ENCODE measurements at places on chromosomes 16 and 17. TPM values are rescaled to one million over a fixed set of nuclear protein-coding genes. Genes with fewer than 3 reads are reported as not detected.

- DNase-seq, result no peak
Observed at GRCh38 chr17:10894220-10894619, 56.3 kb upstream of the PIRT start.

Gene KRTAP4-2
- total RNA-seq, result not detected

GRCh38 chr16:89495121-89495520 is 4.8 kb upstream of the ANKRD11 start:
- DNase-seq, result no peak

GRCh38 chr16:88710556-88710955 is 4.3 kb downstream of the CTU2 start:
- no peak for DNase-seq

DNA sequence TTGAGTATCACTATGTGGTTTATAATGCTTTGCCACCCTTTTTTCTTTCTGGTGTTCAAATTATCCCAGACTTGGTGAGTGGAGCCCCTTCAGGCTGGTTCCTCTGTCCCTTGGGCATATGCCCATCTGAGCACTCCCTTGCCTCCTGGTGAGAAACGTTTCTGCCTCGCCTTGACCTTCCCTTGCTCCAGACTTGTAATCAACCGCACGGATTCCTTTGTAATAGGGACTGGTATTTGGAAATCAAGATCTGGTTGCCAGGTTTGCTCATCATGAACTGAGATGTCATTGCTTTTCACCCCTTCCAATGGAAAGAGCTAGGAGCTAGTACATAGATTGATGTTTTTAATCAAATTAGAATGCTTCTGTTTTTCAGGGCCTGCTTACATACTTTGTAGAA is 43.7 kb downstream of the SEC14L1 start:
- no peak for DNase-seq

- no peak for DNase-seq
Observed at GRCh38 chr17:58694826-58695225, 2.4 kb downstream of the RAD51C start.

Gene TMC6
- 64.8 TPM for total RNA-seq

- no peak for DNase-seq
Observed at GRCh38 chr17:71200597-71200996, 920.2 kb upstream of the SOX9 start.

DNA sequence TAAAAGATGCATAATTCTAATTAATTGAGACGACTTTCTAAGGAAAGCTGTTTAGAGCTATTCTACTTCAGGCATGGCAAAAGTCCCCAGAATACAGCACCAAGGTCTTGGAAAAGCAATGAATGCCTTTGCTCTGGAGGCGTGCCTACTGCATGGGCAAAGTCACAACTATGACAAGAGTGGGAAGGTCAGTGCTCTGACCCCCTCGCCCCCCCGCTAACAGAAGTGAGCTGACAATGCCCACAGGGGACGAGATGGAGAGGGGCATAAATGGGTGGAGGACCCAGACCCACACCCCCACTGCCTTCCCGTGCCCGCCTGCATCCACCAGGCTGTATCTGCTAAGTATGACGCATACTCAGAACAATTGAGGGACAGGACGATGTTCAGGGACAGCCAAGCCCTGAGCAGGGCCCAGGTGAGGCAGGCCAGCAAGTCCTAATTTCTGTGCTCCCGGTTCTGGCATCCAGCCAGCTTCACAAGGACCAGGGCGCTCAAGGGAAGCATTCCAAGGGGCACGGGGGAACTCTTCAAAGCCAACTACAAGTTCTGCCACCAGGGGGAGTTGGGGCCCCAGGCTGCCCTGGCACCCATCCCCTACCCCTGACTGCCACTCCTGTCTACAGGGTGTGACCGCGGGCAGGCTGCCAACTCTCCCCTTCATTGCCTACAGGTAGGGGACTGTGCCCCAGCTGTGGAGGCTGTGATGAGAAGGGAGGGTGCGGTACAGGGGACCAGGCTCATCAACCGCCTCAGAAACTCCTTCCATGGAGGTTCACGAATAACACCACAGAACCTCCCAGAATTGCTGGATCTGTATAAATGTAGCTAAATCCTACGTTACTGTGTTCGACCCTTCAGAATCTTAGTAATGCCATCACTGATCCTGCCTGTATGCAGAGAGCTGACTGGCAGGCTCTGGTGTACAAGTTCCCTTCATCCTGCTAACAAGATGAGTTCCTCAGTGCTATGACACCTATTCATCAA is 20.8 kb downstream of the NPRL3 start:
- no peak for DNase-seq

Gene ZMYND15
- not detected for total RNA-seq

- no peak for DNase-seq
Observed at GRCh38 chr17:1561420-1562175, 994 bp downstream of the PITPNA start.

DNA sequence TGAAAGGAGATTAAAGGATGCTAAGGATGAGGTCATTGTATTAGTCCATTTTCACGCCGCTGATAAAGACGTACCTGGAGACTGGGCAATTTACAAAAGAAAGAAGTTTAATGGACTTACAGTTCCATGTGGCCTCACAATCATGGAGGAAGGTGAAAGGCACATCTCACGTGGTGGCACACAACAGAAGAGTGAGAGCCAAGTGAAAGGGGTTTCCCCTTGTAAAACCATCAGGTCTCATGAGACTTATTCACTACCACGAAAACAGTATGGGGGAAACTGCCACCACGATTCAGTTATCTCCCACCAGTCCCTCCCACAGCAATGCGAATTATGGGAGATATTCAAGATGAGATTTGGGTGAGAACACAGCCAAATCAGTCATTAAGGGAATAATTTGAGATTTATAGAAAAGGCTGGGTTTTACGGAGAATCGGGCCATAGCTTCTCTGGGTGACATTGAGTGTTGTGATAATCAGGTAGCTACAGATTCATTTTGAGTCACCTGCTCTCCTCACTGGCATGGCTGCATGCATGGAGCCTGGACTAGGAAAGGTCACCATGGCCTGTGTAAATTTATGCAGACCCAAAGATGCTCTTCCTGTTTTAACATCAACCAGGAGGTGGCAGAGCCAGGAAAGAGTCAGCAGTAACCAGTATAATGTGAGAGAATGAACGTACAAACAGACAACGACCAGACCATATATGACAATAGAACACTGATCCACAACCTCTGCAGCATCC is 40.5 kb upstream of the DYNLRB2 start:
- no peak for DNase-seq

Gene KRTAP9-4
- not detected for total RNA-seq
